Head of caudate nucleus (tissue), 42 donors: ENCODE measurements at places on chromosomes 2 and 18.
A peak's percentile ranks its signal among the peaks of the same experiment; 100 is the strongest.

- DNase-seq, result no peak
These were observed 238.9 kb downstream of the XIRP2 start for GRCh38 chr2:167127135-167127534.

DNA sequence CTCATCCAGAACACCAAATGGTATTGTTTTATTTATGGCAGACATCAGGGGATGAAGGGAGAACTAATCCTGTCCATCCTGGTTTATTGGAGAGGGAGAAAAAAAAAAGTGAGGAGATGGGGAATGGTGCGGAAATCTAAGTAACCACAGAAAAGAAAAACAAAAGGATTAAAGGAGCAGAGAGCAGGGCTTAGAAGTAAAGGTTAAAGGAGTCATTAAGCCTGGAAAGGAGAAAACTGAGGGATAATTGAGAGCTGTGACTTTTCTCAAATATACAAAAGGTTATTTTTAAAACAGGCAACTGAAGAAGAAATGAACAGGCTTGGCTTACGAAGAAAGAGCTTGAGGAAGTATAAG is 127.2 kb upstream of the PPP1CB start:
- DNase-seq, result no peak

DNA sequence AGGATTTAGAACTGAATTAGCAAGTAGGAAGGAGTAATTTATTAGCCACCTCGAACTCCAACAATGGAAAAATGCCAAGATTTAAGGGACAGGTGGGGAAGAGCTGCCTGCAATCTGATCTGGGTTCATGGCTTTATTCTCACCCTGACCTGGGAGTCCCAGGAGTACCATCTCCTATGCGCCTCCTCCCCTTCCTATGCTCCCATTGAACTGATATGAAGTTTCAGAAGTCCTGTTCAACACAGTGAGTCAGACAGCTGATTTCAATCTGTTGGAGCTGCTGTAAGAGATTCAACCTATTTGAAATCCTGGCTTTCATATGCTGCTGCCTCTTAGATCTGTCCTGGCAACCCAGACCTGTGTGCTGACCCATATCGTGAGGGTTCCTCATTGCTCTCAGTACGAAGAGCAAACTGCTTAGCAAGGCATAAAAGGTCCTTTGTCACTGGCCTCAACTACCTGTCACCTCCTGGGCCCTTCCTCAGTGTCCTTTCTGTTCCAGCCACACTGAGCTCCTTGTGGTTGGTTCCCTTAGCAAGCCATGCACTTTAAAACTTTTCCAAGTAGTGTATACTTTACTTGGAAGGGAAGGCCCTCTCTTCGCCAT is 15.9 kb upstream of the CD28 start:
- DNase-seq, result no peak

DNA sequence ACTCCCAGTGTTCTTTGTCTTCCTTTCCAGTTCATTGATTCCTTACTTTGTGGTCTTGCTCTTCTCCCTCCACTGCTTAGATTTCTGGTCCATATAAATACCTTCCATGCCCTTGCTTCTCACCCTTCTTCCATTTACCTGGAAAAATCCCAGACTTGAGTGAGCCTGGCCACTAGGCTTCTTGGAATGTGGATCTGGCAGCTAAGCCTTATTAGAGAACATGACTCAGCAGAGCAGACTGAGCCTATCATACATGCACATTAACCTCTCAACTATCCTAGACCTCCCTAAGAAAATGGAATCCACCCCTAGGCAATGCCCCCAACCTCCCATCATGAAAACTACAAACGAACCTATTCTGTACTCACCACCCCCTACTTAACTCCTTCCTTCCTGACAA is 127.7 kb downstream of the RHBDD1 start:
- no peak for DNase-seq

- DNase-seq, result no peak
These were observed 56.9 kb downstream of the MAP3K20 start for GRCh38 chr2:173132531-173132930.

GRCh38 chr2:28034696-28035095 is 144.2 kb downstream of the BABAM2 start:
- DNase-seq, result no peak

DNA sequence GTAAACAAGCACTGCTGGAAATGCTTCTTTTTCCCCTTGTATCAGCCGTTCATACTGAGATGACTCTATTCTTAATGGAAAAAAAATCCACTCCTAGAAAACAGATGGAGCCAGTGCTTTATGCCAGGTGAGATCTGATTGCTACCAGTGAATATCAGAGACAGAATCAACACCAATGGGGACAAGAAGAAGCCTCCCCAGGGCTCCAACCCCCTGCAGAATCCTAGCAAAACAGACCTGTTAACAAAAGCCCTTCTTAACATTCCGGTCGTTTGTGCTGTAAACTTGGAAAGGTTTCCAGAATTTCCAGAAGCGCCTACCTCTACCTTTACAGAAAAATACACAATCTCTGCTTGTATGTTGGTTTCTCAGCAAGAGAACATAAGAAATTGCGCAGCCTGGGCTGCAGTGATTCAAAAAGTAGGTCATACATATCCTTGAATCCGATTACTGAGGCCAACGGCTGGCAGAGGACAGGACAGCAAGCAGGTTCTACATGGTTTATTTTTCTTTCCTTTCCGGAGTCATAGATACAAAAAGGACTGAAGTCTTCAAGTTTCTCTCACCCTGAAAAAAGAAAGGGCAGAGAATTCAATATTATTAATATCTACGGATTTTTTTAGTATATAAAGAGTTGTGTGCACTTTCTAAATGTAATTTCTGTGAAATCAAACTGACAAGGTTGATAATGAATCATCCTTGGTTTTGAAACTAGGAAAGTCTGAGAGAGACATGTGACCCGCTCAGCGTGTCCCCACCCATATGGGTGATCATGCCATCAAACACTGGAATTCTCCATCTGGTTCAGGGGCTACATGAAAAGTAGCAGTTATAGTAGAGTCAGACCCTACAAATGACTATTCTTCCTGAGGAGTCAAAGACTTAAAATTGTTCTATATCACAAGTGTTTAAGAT is 266.7 kb upstream of the MGAT5 start:
- DNase-seq, result no peak

DNA sequence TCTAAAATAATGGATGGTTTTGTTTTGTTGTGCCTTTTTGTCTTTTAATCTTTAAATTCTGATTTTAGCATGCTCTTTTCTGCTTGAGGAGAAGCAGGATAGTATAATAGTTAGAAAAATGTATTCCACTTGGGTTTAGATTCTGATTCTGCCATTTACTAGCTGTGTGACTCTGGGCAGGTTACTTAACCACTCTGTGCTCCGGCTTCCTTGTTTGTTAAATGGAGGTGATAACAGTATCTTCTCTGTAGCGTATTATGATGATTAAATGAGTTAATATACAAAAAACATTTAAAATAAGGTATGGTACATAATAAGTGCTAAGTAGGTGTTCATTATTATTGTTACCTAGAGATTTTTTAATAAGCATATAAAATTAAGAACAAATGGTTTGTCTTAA is 26.9 kb upstream of the IL18RAP start:
- no peak for DNase-seq

- no peak for DNase-seq
These were observed 305.9 kb downstream of the HRH4 start for GRCh38 chr18:24766376-24766775.

DNA sequence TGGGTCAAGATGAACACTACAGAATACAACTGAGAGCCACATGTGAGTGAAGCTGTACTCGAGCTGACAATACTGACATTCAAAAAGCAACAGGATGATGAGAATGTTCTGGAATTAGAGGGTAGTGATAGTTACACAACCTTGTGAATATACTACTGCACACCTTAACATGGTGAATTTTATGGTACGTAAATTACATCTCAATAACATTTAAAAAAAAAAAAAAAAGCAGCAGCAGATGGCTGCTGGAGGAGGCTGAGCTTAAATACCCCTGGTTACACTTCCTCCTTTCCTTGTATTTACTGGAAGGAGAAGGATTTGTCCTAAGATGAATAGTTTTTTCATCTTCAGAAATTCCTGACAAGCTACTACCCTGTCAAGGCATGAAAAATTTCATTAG is 45.5 kb upstream of the CYP1B1 start:
- DNase-seq, result no peak

GRCh38 chr18:44742718-44743311 is 62.1 kb downstream of the SETBP1 start:
- DNase-seq, result no peak

GRCh38 chr2:118993392-118993752 is 51.4 kb downstream of the MARCO start:
- peak; percentile 9 for DNase-seq

DNA sequence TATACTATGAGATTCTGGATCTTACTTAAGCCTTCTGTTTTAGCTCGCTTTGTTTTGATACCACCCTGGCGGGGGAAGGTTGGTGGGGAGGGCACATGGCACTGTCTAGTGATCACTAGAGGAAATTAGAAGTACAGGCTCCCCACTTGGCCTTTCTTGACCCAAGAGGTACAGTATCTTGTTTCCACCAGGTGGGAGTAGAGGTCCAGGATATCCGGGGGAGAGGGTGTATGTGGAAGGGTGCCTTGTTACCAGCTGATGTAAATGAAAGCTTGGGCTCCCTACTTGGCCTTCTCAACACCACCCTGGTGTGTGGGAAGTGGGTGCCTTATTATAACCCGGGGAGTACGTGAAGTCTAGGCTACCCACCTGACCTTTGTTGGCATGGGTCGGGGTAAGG is 7.5 kb downstream of the GALNT1 start:
- DNase-seq, result no peak

DNA sequence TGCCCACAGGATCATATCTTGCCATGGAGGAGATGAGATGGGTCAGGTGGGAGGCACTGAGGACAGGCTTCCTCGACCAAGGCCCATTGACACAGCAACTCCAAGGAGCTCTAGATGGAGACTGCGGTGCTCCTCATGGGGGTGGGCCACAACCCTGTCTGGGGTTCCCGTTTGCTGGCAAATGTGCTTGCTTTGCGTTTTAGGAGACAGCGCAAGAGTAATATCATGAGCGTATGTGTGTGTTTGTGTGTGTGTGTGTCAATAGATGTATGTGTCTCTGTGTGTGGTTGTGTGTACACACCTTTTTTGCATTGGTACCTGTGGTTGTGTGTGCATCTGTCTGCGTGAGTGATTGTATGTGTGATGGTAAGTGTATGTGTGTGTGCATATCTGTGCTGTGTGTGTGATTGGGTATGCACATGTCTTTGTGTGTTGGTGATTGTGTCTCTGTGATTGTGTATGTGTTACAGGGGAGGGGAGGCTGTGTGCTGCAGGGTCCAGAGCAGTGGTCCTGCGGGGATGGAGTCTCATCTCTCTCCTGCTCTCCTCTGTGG is 4.4 kb downstream of the FBLN7 start:
- DNase-seq, result no peak

- no peak for DNase-seq
These were observed 97.2 kb downstream of the SP100 start for GRCh38 chr2:230512955-230513748.

DNA sequence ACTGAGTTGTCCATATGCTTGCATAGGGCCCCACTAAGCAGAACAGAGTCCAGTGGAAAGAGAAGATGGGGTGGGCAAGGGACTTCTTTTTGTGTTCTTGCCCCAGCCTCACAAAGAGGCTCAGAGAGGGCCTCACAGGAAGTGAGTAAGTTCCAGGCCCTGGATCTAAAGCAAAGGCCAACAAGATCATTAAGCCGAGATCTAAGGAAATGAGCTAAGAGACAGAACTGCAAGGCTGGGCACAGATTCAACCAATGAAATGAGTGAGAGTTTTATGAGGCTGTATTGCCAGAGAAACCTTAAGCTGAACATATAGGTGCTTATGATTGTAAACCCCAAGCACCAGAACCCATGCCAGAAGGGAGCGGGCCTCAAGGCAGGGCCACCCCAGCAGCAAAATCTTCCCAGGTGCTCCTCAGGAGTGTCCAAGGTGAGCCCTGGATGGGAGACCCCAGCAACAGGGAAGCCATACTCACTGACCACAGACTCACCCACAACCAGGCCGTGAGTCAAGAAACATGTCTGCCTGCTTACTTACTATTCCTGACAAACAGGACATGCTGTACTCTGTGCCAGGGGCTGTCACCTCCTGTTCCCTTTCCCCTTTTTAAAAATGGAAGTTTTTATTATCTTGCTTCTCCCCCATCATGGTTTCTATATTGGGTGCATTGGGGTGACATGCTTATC is 40.2 kb downstream of the SLC14A1 start:
- DNase-seq, result no peak

GRCh38 chr2:96157649-96158553 is 12.7 kb upstream of the DUSP2 start:
- DNase-seq, result no peak

- DNase-seq, result no peak
These were observed 11.4 kb downstream of the THNSL2 start for GRCh38 chr2:88181511-88181910.

GRCh38 chr2:175439416-175439815 is 257.9 kb upstream of the ATP5MC3 start:
- DNase-seq, result no peak

- DNase-seq, result peak; percentile 42
These were observed 85.1 kb upstream of the ATL2 start for GRCh38 chr2:38462121-38462661.

- no peak for DNase-seq
These were observed 126.8 kb downstream of the MARCHF4 start for GRCh38 chr2:216245391-216245975.

- DNase-seq, result no peak
These were observed 251.3 kb downstream of the FAM210A start for GRCh38 chr18:13474907-13475545.

GRCh38 chr2:165563468-165564225 is 94.1 kb downstream of the CSRNP3 start:
- DNase-seq, result no peak

DNA sequence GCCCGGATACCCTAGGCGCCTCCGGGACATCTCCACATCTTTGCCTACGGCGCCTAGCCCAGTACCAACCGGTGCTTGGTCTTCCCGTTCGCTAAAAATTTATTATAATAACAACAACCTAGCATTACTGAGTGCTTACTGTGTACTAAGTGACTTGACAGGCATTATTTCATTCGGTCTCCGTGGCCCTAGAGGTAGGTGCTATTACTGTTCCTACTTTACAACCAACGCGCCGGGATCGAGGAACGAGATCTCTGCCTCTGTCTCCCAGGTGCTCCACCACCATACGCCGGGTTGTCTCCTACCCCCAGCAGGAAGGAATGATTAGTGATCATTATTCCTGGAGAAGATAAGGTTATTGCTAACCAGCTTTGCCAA is 657 bp upstream of the BIN1 start:
- no peak for DNase-seq

DNA sequence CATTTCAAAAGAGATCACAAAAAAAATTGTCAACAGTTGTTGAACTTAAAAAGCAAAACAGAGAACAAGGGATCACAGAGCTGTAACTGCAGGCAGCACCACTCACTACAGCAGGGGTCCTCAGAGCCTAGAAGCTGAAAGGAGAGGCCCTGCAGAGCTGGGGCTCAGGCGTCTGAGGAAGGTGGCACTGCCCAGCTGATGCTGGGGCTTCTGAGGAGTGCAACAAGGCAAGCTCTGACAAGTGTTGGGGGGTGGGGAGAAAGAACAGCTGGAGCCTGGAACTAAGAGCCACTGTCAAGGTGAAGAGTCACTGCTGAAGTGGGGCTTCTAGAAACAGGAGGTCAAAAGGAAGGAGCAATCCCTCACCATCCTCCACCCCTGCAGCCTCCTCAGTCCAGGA is 46.2 kb downstream of the FTCDNL1 start:
- DNase-seq, result peak; percentile 34
